ENCODE measurements at places on chromosomes 5 and 9. TPM values are rescaled to one million over a fixed set of nuclear protein-coding genes. Genes with fewer than 3 reads are reported as not detected.

GRCh38 chr5:15695215-15695731 lies 195.3 kb downstream of the FBXL7 start:
- no peak for DNase-seq
- no peaks in the 10 kb centered on the region for H3K36me3 ChIP-seq
- no peaks in the 10 kb centered on the region for H3K4me1 ChIP-seq

The GRM6 gene
- total RNA-seq = not detected

- no peaks in the 10 kb centered on the region for H3K27me3 ChIP-seq
- H3K27ac ChIP-seq = no peak overlapping the region
- DNase-seq = no peak
- no peak overlapping the region for H3K4me3 ChIP-seq
- no peaks in the 10 kb centered on the region for H3K36me3 ChIP-seq
- H3K4me1 ChIP-seq = no peaks in the 10 kb centered on the region
Measured at GRCh38 chr5:95638632-95639031, 7.9 kb upstream of the RFESD start.

- no peak for DNase-seq
- no peak overlapping the region for H3K4me3 ChIP-seq
- no peak overlapping the region for H3K27ac ChIP-seq
- H3K27me3 ChIP-seq = no peaks in the 10 kb centered on the region
- H3K36me3 ChIP-seq = no peaks in the 10 kb centered on the region
Measured at GRCh38 chr5:96973532-96974401, 37.9 kb downstream of the LNPEP start.

The FCN1 gene
- total RNA-seq = not detected

DNA sequence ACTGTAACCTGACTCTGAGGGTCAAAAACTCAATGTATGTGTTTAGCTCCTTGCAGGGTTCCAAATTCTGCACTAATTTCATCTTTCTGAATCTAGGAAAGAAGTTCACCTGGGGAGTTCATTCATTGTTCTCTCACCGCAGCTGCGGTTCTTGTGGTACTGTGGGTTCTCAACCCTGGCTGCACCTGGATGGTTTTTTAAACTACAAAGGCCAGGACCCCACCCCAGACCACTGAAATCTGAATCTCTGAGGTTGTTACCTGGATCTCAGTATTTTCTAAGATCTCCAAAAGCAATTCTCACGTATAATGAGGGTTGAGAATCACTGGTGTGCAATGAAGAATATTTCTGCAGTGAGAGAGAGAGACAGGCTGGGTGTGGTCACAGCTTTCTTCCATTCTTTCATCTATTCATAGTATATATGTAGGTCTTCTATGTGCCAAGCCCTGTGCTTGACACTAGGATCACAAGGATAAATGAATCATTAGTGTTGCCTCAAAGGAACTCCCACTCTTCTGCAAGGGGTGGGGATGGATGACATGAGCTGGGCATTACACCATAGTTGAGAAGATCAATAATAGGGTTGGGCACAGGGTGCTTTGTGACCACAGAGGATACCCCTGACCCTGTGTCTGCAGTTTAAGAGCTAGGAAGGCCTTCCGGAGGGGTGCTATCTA lies 109.8 kb downstream of the GALNT10 start:
- no peak overlapping the region for H3K4me3 ChIP-seq
- H3K4me1 ChIP-seq = peaks cover 8% of the 10 kb centered on the region
- no peaks in the 10 kb centered on the region for H3K27me3 ChIP-seq
- DNase-seq = no peak
- no peak overlapping the region for H3K27ac ChIP-seq
- H3K36me3 ChIP-seq = no peaks in the 10 kb centered on the region

DNA sequence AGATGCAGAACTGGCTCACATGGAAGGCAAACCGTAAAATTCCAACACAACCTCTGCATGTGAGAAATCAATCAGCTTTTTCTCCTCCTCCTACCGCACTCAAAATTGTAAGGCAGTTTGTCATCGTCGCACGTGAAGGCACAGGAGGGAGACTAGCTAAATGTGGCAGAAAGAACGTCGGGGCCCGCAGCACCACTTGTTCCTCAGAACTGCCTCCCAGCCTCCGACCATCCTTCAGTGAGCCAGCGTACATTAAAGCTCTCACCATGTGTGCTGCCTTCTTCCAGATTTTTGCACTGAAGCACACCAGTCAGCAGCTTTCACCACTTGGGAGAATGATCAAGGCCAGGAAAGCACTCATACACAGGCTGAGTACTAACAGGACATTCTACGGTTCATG lies 105.9 kb downstream of the RFX3 start:
- no peaks in the 10 kb centered on the region for H3K4me1 ChIP-seq
- no peaks in the 10 kb centered on the region for H3K27me3 ChIP-seq
- H3K27ac ChIP-seq = no peak overlapping the region
- no peaks in the 10 kb centered on the region for H3K36me3 ChIP-seq
- no peak overlapping the region for H3K4me3 ChIP-seq

- H3K27me3 ChIP-seq = peaks cover 39% of the 10 kb centered on the region
- no peak overlapping the region for H3K4me3 ChIP-seq
- DNase-seq = no peak
- no peaks in the 10 kb centered on the region for H3K36me3 ChIP-seq
Measured at GRCh38 chr9:101035098-101035497, 6.6 kb downstream of the PLPPR1 start.

- no peak overlapping the region for H3K4me3 ChIP-seq
- no peaks in the 10 kb centered on the region for H3K27me3 ChIP-seq
- H3K4me1 ChIP-seq = no peaks in the 10 kb centered on the region
Measured at GRCh38 chr5:151632524-151632923, 41.4 kb upstream of the FAT2 start.

GRCh38 chr5:52709167-52709925 lies 78.4 kb upstream of the ITGA1 start:
- H3K4me1 ChIP-seq = no peaks in the 10 kb centered on the region
- H3K36me3 ChIP-seq = no peaks in the 10 kb centered on the region
- no peak for DNase-seq
- no peak overlapping the region for H3K4me3 ChIP-seq
- no peak overlapping the region for H3K27ac ChIP-seq

The NAIP gene
- 7.7 TPM for total RNA-seq

GRCh38 chr5:154031937-154032489 lies 6.7 kb downstream of the FAM114A2 start:
- H3K4me3 ChIP-seq = no peak overlapping the region
- DNase-seq = no peak
- H3K27ac ChIP-seq = no peak overlapping the region

The DNAJB5 gene
- total RNA-seq = 26.9 TPM

The TSSK1B gene
- not detected for total RNA-seq

GRCh38 chr5:169954786-169955185 lies 25.5 kb downstream of the INSYN2B start:
- H3K27ac ChIP-seq = no peak overlapping the region
- no peak overlapping the region for H3K4me3 ChIP-seq
- DNase-seq = no peak
- no peaks in the 10 kb centered on the region for H3K4me1 ChIP-seq
- no peaks in the 10 kb centered on the region for H3K36me3 ChIP-seq

DNA sequence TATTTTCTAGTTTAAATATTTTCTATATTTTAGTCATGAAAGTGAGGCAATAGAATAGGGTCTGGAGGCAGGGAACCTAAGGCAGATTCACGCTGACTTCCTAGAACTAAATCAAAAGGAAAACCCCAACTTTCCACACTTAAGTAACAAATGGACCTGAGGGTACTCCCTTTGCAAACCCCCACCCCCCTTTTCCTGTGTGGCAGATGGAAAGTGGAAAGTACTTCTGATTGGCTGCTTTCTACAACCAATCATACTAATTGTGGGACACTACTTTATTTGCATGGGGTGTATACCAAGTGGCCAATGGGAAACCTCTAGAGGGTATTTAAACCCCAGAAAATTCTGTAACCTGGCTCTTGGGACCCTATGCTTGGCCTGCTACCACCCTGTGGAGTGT lies 4.8 kb upstream of the CENPH start:
- H3K27me3 ChIP-seq = no peaks in the 10 kb centered on the region
- no peak overlapping the region for H3K4me3 ChIP-seq
- H3K36me3 ChIP-seq = no peaks in the 10 kb centered on the region
- no peaks in the 10 kb centered on the region for H3K4me1 ChIP-seq

DNA sequence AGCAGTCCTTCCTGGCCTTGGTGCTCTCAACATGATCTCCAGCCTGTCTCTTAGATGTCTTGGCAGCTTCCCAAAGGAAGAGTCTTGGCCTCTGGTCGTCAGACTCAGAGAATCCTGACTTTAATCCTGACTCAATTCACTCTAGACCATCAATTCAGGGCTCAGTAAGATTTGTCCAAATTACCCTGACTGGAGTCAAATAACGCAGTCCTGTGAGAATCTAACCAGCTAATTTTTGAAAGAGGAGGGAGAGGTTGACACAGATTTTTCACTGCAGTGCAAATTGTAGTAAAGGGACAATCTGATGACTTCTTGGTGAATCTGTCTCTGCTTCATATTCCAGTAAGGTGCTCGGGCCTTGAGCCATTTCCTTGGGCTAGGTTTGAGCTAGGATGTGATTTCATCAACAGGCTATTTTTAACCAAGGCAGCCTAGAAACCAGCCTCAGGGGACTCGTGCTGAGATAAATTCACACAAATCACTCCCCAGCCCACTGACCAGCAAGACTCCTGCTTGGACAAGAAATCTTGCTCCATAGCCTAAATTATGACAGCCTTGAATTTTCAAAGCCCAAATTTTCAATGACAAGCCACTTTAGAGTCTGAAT lies 257.4 kb downstream of the ENC1 start:
- no peaks in the 10 kb centered on the region for H3K36me3 ChIP-seq
- peaks cover 6% of the 10 kb centered on the region for H3K4me1 ChIP-seq
- no peaks in the 10 kb centered on the region for H3K27me3 ChIP-seq
- H3K4me3 ChIP-seq = no peak overlapping the region
- no peak overlapping the region for H3K27ac ChIP-seq
- no peak for DNase-seq

GRCh38 chr5:88470745-88471144 lies 202.1 kb upstream of the TMEM161B start:
- no peak overlapping the region for H3K27ac ChIP-seq
- no peak for DNase-seq
- H3K36me3 ChIP-seq = no peaks in the 10 kb centered on the region
- H3K4me3 ChIP-seq = no peak overlapping the region

DNA sequence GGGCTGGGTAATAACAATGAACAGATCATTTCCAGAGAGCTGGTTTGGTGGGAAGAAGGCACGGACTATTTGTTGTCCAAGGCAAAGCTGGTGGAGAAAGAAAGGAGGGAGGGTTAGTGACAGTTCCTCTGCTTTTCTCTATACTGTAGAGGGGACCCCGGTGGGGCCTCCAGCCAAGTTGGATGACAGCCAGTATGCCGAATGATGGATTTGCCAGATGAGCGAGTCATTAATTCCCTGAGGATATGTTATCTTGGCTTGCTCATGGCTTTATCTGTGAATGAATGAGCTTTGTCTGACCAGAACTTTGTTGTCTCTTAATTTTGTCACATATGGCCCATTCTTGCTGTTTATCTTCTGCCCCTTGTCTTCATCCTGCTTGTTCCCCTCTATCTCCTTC lies 158.6 kb upstream of the GLRA1 start:
- no peaks in the 10 kb centered on the region for H3K36me3 ChIP-seq
- H3K4me1 ChIP-seq = peaks cover 8% of the 10 kb centered on the region
- H3K27me3 ChIP-seq = no peaks in the 10 kb centered on the region
- H3K4me3 ChIP-seq = no peak overlapping the region

GRCh38 chr5:160048131-160048530 lies 39.2 kb downstream of the TTC1 start:
- no peak overlapping the region for H3K4me3 ChIP-seq
- H3K27me3 ChIP-seq = no peaks in the 10 kb centered on the region
- H3K4me1 ChIP-seq = no peaks in the 10 kb centered on the region
- H3K27ac ChIP-seq = no peak overlapping the region
- H3K36me3 ChIP-seq = peaks cover 5% of the 10 kb centered on the region

DNA sequence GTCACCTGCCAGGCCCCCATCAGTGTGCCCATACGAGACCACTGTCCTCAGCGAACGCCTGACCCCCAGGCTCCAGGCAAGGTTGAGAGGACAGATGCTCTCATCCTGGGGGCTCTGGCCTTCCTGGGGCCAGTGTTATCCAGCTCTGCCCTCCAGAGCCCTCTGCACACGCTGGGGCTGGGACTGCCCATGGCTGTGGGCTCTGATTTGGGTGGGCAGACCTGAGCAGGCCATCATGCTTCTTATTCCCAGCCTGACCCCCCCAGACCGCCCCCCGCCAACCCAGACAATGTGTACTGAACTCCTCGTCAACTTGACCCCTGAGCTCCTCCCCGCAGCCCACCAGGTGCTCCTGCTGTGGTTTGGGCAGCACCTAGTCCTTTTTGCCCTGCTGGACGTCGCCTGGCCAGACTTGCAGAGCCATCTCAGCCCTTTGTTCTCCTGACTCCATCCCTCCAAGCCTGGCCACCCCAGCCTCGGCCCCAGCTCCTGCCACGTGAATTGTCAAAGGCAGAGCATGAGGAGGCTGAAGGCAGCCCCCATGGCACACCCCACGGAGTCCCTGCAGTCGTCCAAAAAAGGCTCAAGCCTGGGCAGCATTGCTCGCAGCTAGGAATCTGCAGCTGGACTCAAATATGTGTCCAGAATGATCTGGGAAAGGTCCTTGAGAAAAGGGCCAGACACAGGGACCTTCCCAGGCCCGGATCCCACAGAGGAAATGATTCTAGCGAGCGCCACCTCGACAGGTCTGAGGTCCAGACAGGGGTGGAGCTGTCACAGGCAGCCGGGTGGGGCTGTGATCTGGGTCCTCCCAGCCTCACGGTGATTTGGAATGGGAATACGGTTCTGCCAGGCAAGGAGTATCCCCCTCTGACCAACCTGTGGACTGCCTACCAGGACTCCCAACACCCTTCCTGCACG lies 87.0 kb downstream of the ADAMTS2 start:
- DNase-seq = no peak
- H3K27ac ChIP-seq = no peak overlapping the region
- H3K4me3 ChIP-seq = no peak overlapping the region
- no peaks in the 10 kb centered on the region for H3K36me3 ChIP-seq
- H3K27me3 ChIP-seq = no peaks in the 10 kb centered on the region

DNA sequence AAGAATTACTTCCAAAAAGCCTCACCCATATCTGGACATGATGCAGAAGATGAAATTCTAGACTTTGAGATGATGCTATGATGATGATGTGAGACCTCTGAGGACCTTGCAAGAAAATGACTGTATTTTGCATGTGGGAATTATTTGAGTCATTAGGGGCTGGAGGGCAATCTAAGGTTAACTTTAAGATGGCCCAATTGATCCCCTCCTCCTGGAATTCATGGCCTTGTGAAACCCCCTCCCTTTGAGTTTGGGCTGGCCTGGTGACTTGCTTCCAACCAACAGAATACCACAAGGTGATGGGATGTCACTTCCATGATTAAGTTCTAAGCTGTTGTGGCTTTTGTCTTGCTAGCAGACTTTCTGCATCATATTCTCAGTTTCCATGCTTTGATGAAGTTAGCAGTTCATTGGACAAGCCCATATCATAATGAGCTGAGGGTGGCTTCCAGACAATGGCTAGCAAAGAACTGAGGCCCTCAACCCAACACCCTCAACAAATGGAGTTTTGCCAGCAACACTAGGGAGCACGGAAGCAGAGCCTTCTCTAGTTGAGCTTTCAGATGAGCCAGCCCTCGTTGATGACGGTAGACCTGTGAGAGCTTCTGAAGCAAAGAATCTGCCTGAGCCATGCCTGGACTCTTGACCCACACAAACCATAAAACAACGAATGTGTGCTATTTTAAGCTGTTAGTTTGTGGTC lies 7.4 kb upstream of the AMACR start:
- H3K4me1 ChIP-seq = no peaks in the 10 kb centered on the region
- H3K4me3 ChIP-seq = no peak overlapping the region
- no peaks in the 10 kb centered on the region for H3K27me3 ChIP-seq
- no peak for DNase-seq
- no peaks in the 10 kb centered on the region for H3K36me3 ChIP-seq
- H3K27ac ChIP-seq = no peak overlapping the region
